Right cardiac atrium (tissue), 5 donors: ENCODE measurements at places on chromosomes 11 and 22.

DNA sequence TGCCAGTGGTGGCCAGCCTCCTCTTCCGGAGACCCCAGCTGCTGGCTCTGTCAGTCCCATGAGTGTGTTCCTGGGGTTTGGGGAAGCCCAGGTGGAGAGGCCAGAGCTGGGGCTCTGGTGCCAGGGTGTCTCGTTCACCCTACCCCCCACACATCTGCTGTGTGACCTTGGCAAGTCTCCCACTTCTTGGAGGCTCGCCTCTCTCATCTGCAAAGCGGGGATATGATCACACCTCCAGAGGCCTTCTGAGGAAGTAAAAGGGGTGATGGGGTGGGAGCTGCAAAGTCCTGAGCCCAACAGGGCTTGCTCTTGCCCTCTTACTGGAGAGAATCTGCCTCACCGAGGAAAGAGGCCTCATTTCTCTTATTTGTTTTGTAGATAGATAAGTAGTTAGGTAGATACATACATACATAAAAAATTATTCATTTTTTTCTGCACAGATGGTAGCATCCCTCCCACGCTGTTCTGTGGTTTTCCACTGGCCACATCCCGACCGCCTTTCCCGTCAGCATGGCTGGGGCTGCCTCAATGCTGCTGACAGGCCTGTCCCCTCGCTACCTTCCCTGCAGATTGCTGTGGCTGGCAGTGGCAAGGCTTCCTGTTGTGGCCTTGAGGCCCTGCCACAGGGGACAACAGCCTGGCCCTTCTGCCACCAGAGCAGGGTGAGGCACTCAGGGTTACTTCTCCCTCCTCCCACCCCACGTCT lies 23.9 kb downstream of the MYO7A start:
- peak; percentile 38 for DNase-seq

GRCh38 chr22:39215426-39216142 lies 29.2 kb downstream of the PDGFB start:
- DNase-seq = no peak

DNA sequence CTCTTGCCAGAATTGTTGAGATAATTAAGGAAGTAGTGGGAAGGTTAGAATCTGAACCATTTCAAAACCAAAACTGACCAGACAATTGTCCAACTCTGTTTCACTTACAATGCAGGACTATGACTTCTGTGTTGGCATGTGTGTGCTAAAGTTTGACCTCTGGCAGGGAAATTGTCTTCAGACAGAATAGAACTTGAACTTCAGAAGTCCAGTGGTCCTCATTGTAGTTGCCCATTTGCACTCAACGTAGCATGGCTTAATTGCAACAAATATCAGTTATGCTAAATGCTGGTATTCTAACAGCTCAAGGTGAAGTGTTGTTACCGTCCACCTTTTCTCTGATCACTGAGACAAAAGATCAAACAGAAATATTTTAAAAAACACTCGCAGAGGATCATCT lies 47.2 kb downstream of the BLID start:
- DNase-seq = no peak

- no peak for DNase-seq
Measured at GRCh38 chr22:37981282-37982011, 2.9 kb downstream of the SOX10 start.

GRCh38 chr11:86715611-86716010 lies 43.2 kb upstream of the ME3 start:
- DNase-seq = no peak

DNA sequence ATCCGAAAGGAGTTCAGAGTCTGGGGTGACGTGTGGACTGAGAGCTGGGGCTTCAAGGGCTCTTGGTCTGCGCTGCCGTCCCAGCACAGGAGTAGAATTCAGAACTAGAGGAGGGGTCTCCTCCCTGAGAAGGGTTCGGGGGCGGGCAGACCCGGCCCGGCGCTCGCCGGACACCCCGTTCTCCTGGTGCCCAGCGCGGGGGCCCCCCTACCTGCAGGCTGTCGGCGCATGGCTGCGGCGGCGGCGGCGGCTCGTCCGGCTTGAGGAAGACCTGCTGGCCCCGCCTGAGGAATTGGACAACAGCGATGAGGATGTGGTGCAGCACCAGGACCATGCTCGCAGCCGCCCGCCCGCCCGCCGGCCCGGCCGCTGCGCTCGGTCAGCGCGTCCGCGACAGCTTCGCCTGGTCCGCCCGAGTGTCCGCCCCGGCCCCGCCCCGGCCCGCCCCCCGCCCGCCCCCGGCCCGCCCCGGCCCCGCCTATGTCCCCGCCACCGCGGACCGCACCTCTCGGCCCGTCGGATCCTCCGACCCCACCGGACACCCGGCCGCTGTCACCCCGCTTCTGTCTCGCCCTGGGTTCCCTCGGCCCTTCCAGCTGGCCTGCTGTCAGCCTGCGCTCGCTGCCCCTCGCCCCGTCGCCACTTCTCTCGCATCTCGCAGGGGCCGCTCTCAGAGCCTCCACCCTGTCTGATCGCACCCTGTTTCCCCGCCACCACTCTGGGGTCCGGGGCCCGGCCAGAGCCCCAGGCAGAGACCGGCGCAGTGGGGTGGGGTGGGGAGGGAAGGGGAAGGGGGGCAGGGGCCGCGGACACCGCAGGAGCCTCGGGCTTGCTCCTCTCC lies 32.0 kb downstream of the PDE2A start:
- peak; percentile 80 for DNase-seq

- DNase-seq = no peak
Measured at GRCh38 chr11:115695677-115696364, 191.6 kb upstream of the CADM1 start.

GRCh38 chr11:134689886-134690285 lies 277.8 kb upstream of the B3GAT1 start:
- no peak for DNase-seq

GRCh38 chr11:62333768-62334167 lies 3.5 kb upstream of the ASRGL1 start:
- no peak for DNase-seq

GRCh38 chr22:44918925-44919392 lies 90.8 kb downstream of the PHF21B start:
- no peak for DNase-seq

GRCh38 chr11:31408201-31408600 lies 38.5 kb downstream of the DNAJC24 start:
- DNase-seq = no peak

DNA sequence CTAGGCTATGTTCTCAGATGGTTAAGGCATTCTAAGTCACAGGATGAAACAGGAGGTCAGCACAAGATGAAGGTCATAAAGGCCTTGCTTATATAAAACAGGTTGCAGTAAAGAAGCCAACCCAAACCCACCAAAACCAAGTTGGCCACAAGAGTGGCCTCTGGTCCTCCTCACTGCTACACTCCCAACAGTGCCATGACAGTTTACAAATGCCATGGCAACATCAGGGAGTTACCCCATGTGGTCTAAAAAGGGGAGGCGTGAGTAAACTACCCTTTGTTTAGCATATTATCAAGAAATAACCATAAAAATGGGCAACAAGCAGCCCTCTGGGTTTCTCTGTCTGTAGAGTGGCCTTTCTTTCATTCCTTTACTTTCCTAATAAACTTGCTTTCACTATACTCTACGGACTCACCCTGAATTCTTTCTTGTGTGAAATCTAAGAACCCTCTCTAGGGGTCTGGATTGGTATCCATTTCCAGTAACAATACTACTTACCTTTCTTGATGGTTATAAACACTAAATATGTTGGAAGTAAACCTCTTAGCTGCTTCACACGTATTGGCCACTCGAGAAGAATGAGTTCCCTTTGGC lies 1237.9 kb downstream of the FAM181B start:
- no peak for DNase-seq

DNA sequence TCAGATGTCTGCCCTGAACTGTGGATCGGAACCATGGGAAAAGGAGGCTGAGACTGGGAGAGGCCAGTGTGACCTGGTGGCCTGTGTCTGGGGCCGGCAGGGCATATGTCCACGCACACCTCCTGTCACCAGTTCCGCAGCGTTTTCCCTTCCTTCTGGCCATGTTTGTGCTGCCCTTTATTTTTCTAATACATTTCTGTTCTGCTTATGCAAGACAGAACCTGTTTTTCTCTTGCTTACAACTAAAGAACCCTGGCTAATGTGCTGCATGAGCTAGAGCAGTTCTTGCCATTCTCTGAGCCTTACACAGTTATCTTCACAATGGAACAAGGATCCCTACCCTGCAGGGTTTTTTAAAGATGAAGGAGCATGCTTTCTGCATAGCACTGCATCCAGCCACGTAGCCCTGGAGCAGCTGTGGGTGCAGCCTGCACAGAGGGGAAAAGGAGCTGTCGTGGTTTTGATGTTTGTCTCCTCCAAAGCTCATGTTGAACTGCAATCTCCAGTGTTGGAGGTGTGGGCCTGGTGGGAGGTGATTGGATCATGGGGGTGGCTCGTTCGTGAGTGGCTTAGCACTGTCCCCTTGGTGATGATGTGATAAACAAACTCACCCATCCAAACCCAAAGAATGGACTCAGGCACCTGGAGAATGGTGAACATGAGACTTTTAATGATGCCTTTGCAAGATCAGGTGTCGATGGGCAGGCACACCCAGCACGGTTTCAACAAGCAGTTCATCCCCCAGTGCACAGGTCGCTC lies 84.8 kb upstream of the SHANK2 start:
- DNase-seq = no peak

- DNase-seq = no peak
Measured at GRCh38 chr22:47282851-47283250, 520.4 kb downstream of the TBC1D22A start.

GRCh38 chr11:23336961-23337360 lies 476.7 kb upstream of the CCDC179 start:
- no peak for DNase-seq

DNA sequence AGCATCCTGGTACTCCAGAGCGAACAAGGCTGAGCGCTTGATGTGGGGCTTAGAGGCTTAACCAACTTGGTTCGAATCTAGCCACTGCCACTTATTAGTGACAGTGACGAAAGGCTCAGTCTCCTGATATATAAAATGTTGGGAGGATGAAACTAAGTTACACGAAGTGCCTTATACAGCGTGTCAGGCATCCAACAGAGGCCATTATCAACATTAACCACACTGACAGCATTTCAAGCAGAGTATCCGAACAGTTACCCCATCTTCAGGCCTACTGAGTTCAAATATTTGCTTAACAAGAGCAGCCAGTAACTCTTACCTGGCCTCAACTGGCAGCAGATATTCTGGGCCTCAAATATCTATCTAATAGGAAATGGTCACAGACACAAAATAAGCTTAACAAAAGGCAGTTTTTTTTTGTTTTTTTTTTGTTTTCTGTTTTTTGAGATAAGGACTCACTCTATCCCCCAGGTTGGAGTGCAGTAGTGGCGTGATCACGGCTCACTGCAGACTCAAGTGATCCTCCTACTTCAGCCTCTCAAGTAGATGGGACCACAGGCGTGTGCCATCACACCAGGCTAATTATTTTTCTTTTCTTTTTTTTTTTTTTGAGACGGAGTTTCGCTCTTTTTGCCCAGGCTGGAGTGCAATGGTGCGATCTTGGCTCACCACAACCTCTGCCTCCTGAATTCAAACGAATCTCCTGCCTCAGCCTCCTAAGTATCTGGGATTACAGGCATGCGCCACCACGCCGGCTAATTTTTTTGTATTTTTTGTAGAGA lies 2.9 kb downstream of the SERPIND1 start:
- DNase-seq = no peak

DNA sequence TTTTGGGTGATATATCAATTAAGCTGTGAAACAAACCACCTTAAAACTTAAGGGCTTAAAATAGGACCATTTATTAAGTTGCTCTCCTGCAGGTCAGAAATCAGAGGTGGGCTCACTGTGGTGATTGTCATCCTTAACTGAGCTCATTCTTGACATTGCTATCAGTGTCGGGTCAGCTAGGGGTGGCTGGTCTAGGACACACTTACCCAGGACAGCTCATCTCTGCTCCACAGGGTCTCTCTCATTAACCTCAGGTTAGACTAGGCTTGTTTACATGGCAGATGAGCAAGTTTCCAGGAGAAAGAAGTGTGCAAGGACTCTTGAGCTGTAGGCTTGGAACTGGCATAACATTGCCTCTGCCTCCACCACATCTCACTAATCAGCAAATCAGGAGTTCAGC lies 601.0 kb upstream of the RAG2 start:
- DNase-seq = no peak

DNA sequence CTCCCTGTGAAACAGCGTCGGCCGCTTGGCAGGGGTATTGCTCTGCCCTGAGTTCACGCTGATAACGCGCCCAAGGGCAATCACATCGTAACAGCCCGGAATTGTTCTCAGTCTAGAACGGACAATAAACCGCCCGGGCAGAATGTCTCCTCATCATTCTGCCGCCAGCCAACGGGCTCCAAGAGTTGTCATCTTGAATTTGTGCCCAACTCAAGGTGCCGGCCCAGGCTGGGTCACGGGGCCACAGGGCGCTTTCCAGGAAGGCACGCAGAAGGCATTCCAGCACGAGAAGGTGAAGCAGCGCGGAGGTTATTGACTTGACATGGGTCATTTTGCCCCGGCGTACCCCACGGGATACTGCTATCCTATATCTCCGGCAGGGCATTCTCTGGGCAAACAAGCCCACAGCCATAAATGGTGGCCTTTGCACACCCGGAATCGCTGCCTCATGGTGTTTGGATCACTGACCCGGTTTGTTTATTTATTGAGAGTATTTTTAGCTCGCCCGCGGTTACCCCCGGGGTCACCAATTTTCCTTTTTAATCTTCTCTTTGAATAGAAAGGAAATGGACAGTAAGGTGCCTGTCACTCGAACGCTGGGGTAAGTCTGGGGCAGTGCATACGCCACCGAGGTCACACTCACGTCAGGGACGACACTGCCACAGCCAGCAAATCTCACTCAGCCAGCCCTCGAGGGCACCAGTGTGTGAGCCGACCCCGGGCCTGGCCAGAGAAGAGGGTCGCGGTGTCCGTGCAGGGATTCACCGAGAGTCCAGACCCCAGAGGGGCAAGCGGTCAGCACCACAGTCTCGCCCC lies 72.4 kb upstream of the FGF3 start:
- peak; percentile 18 for DNase-seq

DNA sequence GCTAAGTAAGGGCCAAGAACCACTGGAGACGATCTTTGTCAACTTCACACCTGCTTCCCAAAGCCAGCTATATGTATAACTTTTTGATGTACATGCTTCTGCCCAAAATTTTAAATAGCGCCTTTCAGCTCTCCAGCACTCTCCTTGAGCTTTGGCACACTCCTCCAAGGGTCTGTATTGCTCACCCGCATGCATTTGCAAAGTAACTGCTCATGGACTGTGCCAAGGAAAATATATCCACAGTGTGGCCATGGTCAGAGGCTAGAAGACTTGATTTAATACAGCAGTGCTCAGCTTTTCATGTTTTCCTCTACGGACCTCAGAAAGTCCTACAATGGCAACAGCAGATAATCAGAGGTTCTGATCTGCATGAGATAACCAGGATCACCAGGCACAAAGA lies 550.1 kb downstream of the SOX6 start:
- DNase-seq = no peak

DNA sequence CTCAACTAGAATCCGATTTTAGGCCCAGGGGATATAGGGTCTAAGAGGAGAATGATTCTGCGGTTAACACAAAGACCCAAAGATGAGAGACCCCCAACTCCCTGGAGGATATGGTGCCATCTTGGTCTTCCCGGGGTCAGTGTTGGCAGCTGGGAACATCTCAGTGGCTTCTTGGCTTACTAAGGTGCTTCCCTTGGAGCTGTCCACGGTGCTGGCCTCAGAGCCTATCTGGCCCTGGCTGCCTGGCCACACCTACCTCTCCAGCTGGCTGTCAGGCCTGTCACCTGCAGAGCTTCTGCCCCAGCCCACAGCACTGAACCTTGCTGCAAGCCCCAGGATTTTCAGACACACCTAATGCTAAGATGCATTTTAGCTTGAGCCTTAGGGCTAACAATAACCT lies 70.7 kb upstream of the THY1 start:
- no peak for DNase-seq

GRCh38 chr22:46081831-46082210 lies 68.5 kb upstream of the PPARA start:
- peak; percentile 52 for DNase-seq
